ENCODE measurements at places on chromosomes 13 and 19.

GRCh38 chr13:81393721-81394120 lies 1052.8 kb upstream of the SPRY2 start:
- DNase-seq, result no peak

DNA sequence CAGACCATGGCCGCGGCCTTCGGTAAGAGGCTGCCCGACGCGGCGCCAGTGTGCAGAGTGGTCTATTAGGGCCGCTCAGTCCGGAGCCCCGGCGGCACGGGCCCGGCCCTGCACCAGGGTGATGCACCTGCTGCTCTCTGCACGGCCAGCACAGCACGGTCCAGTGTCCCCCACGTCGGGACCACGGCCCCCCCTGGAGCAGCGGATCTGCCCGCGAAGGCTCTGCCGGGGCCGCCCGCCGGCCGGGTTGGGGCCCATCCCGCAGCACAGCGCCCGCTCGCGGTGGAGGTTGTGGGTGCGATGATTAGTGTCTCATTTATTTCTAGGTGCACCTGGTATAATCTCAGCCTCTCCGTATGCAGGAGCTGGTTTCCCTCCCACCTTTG lies 7.9 kb downstream of the PTBP1 start:
- no peak for DNase-seq

- no peak for DNase-seq
Observed at GRCh38 chr19:5966215-5966614, 11.7 kb downstream of the RANBP3 start.

GRCh38 chr13:42066542-42066941 lies 18.1 kb downstream of the DGKH start:
- no peak for DNase-seq

DNA sequence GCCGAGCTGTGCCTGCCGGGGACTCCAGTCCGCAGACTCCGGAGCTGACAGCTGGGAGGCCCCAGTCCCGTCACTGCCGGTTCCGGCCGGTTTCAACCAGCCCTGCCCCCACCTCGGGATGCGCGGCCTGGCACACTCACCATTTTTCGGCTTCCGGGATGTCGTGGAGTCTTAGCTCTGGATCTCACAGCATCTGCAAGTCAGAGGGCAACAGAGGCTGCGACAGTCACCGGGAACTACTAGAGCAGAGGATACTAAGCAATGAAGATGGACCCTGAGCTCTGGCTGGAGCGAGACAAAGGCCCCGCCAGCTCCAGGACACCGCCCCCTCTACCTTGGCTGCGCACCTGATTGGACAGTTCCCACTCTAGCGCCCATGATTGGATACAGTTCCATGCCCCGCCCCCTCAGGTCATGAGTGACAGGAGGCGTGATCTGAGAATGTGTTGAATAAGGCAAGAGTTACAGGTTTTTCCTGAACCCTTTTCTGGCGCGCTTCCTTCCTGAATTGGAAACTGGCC lies at the start of gene ZNF682:
Gene ZNF682 (minus strand): TSS at position 303 of the 521 bp plus-strand sequence. CDS start 160 bp downstream, at position 143.
- DNase-seq, result peak; percentile 98

DNA sequence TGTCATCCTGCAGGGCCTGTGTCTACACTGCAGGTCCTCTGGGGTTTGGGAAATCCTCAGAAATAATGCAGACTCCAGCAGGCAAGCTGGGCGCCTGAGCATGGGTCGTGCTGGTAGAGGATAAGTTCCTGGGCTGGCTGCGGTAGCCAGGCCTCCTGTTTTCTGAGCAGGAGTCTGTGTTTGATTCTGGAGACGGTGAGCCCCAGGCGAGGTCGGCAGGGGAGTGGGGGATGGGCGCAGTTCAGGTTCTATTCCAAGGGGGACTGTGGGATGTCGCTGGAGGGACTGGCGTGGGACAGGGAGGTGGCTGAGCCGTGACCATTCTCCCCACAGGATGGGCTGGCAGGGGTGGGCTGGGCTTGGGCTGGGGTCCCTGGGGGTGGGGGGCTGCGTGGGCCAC lies 154.7 kb downstream of the KDM4B start:
- no peak for DNase-seq

GRCh38 chr13:39967199-39967959 lies 311.9 kb downstream of the COG6 start:
- no peak for DNase-seq

DNA sequence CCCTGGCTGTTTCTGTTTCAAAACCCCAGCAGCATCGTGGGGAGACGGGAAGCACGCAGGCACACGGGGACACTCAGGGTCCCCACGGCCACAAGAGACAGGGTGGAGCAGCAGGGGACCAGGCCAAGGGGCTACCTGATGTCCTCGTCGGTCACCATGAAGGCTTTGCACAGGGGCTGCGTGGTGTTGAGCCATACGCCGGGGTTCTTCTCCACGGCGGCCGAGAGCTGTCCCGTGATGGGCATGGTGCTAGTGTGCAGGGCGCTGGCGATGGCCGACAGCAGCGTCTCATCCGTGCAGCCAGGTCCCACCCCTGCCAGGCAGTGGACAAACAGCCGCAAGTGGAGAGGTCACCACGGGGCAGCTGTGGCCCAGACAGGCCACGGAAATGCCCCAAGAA lies 11.7 kb downstream of the MBD3 start:
- DNase-seq, result no peak

GRCh38 chr19:49790866-49791265 lies 22.2 kb downstream of the FUZ start:
- no peak for DNase-seq

DNA sequence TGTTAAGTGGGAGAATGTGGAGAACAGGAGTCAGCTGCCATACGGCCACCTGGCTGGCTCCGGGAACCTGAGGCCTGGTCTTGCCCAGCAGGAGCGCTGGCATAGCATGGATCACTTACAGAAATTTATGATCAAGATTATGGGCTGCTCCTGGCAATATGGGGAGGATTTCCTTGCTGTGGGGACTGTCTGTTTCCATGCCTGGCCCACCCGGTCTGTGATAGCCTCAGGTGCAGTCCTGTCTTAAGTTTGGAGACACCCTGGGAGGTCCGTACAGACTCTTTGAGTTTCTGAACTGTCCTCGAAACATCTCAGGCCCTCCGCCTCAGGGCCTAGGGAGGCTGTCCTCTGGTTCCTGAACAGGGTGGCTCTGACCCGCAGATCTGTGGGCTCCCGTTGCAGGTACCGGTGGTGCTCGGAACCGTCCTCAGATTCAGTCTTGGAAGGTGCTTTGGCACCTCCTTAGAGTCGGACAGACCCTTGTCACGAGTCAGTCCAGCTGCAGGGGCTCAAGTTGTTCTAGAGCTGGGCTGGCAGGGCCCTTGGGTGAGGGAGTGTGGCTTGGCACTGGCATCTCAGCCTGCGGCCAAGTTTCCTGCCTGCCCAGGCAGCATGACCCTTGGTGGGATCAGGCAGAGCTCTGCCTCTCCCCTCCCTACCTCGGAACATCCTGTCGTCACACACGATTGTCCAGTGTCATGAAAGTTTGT lies 4.9 kb downstream of the TFDP1 start:
- no peak for DNase-seq

- no peak for DNase-seq
Observed at GRCh38 chr13:30241532-30241931, 65.8 kb downstream of the KATNAL1 start.

- DNase-seq, result no peak
Observed at GRCh38 chr19:38277969-38278680, 13.8 kb downstream of the SPINT2 start.

GRCh38 chr13:32173881-32174280 lies 141.3 kb downstream of the ZAR1L start:
- no peak for DNase-seq

GRCh38 chr13:28129911-28130693 lies 8.2 kb upstream of the PAN3 start:
- no peak for DNase-seq

- no peak for DNase-seq
Observed at GRCh38 chr13:21115231-21115630, 53.8 kb upstream of the LATS2 start.

DNA sequence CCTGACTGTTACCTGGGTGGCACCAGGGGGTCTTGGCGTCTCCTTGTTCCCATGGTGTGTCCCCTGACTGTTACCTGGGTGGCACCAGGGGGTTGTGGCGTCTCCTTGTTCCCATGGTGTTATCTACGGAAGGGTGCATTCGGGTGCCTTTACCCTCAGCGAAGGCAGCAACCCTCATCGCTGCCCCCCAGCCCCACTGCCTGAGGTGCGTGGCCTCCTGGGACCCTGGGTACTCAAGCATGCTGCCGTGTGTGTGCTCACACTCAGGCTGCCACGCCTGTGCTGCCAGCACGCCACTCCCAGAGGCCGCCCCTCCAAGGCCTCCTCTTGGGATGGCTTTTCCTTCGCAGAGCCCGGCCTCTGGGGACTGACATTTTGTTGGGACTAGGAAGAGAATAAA lies 25.1 kb downstream of the TFDP1 start:
- DNase-seq, result no peak

- no peak for DNase-seq
Observed at GRCh38 chr19:2720777-2721569, at the start of gene DIRAS1. Gene DIRAS1, minus strand, starts transcription at chr19:2721372. Its CDS starts 3,566 bp downstream, at chr19:2717806.

- no peak for DNase-seq
Observed at GRCh38 chr13:86409466-86410241, 610.4 kb upstream of the SLITRK6 start.

DNA sequence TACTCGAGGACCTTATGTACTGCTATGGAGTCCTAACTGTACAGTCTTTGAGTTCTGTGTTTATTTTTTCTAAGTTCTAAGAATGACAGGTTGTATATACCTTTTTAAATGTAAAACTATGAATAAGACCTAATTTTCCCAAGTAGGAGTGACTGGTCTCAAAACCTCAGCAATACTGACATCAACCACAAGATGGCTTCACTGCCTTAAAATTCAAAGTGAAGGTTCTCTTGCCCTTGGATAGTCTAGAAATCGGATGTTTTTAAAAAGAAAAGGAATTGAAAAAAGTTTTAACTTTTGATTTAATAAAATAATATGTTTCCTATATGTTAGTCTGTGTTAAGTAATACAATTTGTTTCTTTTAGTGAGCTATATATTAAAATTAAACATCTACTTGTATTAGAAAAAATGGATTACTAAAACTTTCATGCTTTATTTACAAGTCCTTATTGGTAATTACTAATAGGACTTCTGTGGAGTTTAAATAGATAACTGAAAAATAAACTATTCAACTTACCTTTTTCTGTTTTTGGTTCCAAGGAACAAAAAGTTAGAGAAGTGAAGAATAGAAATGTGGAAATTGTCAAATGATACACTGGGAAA lies 52.0 kb downstream of the TDRD3 start:
- DNase-seq, result peak; percentile 76

DNA sequence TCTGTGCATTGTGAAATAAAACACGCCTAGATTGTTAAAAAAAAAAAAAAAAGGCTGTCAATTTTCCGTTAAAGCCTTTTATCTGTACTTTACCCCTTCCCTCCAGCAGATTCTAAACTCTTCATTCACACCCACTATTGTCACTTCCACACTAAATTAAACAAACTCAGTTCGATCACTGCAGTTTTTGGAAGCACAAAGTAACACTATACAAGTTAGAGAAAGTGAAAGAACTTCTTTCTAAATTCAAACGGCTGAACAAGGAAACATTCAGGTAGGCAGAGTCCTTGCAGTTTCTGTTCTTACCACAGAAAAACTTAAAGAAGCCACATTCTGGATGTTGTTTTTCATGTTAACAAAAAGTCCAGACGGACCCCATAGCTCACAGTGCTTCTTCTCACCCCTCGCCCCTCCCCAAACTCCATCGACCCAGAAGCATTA lies 27.5 kb upstream of the UBE2L5 start:
- peak; percentile 64 for DNase-seq

DNA sequence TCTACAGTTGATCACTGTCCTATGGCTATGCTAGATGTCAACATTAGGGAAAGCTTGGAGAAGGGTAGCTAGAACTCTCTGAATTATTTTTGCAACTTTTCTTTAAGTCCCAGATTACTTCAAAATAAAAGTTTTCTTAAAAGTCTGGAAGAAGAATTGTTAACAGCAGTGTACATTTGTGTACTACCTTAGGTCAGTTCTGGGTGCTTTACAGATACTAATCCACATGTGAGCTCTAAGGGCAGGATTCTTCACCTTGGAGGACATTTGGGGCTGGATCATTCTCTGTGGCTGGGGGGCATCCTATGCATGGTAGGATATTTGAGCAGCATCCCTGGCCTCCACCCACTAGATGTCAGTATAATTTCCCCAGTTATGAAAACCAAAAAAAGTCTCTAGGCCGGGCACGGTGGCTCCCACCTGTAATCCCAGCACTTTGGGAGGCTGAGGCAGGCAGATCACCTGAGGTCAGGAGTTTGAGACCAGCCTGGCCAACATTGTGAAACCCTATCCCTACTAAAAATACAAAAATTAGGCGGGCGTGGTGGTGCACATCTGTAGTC lies 2.8 kb downstream of the BRME1 start:
- peak; percentile 81 for DNase-seq

DNA sequence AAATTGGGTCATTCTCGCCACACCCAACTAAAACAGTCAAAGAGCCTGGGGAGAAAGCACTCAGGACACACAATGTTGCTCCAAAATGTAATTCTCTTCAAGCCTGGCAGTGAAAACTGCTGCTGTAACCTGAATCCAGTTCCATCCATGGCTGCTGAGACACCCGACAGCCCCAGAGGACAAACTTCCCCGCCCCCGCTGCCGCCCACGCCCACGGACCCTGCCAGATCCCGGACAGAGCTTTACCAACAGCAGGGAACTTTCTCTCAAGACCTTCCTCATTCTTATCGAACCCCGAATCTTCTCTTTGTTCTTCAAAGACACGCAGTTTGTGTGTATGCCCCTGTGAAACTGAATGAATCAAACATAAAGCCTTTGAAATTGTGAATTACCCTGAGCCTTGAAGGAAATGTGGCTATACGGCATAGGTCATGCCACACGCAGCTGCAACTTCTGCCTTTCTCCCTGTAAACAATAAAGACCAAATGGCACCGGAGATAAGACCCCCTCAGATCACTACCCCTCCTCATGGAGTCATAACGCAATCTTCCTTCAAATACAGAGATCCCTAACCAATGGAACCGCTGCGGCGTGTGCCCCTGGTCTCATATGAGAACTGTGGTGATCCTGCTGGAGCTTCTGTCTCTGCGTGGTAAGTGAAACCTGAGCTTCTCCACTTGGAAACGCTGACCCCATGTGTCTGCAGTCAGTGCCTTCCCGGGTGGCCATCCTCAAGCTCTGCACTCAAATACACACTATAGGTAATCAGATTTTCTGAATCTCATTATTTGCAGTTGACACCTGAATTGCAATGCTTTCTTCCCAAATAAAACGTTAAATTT lies 4.8 kb upstream of the LAMP1 start:
- no peak for DNase-seq

DNA sequence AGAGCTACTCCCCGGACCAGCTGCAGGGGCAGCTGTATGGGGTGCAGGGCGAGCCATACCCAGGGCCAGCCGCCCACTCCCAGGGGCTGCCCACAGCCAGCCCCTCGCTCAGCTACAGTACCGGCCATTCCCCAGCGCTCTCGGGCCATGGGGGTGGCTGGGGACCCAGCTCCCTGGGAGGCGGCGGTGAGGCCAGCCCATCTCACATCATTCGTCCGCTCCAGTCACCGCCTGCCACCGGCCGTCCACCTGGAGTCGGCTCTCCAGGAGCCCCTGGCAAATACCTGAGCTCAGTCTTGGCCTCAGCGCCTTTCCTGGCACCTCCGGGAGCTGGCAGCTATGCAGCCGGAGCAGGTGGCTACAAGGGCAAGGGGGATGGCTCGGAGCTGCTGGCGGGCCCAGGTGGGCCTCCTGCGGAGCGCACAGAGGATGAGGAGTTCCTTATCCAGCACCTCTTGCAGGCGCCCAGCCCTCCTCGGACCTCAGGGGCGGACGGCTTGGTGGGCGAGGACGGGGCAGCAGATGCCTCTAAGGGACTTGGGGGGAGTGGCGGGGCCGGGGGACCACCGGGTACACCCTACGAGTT lies 4.9 kb downstream of the PRR12 start:
- no peak for DNase-seq

GRCh38 chr13:30763786-30764413 lies 28.6 kb downstream of the ALOX5AP start:
- no peak for DNase-seq

Data from Karpas-422 (cell line).